ENCODE measurements at places on chromosomes 4 and X.

- no peak for DNase-seq
Observed at GRCh38 chrX:71168134-71168533, 23.5 kb downstream of the NLGN3 start.

DNA sequence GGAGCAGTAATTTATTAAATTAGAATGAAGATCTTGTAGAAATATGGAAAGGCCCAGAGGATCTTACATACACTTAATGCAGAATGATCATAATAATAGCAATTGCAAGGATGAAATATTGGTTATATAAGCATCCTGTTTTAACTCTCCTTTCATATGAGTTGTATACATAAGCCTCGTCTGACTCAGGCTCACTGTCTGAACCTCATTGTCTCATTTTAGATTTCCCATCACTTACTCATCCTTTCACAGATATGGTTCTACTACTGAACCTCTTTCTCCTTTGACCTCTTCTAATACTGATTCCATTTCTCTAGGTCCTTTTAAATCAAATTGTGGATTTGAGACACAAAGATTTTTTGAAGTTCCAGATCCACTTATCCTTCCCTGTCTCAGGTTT lies 277.3 kb upstream of the TRPC5 start:
- no peak for DNase-seq

GRCh38 chr4:1939664-1940509 lies 68.7 kb downstream of the NSD2 start:
- DNase-seq, result peak; percentile 55

DNA sequence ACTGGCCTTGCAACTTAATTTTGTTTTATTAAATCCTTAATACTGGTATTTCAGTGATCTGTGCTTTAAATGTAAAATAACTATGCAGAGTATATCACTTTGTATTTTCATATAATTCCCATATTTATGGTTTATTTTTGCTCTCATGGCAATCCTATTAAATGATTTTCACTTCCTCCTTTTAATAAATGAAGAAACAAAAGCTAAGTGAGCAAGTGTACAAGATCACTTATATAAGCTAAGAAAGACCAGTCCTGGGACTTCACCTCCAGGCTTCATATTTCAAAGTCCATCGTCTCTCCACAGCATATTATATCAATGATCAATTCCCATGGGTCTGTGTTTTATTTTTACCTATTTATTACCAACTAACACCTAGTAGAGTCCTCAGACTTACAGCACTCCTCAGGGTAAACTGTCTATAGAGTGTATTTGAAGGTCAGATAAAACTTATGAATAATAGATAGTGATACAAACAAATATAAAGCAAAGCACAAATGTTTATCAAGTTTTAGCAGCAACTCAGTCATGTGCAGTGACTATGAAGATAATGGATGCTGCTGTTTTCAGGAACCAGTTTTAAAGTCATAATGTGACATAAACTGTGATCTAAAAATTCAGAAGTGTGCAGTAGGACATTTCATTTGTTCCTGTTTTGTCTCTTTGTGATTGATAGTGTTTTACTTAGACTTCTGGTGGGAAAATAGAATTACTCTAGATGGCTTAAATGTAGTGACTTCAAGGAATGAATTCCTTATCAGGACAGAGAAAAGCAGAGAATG lies 56.8 kb downstream of the ARHGAP24 start:
- no peak for DNase-seq

GRCh38 chrX:110851780-110852179 lies 56.2 kb upstream of the CHRDL1 start:
- DNase-seq, result peak; percentile 7

GRCh38 chrX:54926978-54927377 lies 6.4 kb downstream of the TRO start:
- DNase-seq, result no peak

DNA sequence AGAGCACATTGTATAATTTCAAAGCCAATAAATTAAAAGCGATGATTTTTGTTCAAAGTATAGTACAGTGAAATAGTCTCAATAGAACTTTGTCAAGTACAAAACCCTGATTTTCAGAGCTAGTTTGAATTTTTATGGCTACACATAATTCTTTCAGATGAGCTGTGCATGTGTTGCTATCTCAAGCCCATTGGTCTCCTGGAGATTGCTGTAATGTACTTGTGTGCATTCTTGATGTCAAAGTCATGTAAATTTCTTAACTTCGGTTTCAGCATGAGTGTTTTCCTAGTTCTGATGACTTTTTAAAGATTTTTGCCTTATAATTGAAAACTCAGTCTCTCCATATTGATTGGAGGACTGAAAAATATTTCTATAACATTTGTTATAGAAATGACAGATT lies 200.8 kb downstream of the CEP135 start:
- DNase-seq, result no peak

DNA sequence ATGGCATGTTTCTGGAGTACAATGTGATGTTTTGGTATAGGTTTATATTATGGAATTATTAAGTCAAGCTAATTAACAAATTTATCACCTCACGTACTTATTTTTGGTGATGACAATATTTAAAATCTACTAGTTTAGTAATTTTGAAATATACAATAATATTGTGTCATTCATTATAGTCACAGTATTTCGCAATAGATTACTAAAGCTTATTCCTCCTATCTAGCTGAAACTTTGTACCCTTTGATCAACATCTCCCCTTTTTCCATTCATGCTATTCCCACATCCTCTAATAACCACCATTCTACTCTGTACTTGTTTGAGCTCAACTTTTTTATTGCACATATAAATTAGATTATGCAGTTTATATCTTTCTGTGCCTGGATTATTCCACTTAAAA lies 164.8 kb upstream of the SPANXN4 start:
- no peak for DNase-seq

GRCh38 chrX:132615391-132616131 lies 126.7 kb upstream of the MBNL3 start:
- DNase-seq, result peak; percentile 11

- DNase-seq, result no peak
Observed at GRCh38 chr4:121785479-121785878, 15.6 kb upstream of the EXOSC9 start.

DNA sequence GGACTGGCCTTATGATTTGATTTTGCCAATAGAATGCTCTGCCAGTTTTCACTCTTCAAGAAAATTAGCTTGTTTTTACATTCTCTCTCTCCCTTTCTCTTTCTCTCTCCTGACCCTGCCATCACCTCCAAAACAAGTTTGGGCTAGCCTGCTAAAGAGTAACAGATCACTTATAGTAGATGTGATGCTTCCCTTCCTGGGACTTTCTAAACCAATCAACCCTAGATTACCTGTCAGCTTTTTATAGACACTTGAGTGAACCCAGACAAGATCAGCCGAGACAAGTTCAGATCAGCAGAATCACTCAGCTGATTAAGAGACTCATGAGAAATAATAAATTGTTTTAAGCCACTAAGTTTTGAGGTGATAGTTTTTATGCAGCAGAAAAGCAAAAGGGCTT lies 521.2 kb downstream of the ANKRD50 start:
- no peak for DNase-seq

DNA sequence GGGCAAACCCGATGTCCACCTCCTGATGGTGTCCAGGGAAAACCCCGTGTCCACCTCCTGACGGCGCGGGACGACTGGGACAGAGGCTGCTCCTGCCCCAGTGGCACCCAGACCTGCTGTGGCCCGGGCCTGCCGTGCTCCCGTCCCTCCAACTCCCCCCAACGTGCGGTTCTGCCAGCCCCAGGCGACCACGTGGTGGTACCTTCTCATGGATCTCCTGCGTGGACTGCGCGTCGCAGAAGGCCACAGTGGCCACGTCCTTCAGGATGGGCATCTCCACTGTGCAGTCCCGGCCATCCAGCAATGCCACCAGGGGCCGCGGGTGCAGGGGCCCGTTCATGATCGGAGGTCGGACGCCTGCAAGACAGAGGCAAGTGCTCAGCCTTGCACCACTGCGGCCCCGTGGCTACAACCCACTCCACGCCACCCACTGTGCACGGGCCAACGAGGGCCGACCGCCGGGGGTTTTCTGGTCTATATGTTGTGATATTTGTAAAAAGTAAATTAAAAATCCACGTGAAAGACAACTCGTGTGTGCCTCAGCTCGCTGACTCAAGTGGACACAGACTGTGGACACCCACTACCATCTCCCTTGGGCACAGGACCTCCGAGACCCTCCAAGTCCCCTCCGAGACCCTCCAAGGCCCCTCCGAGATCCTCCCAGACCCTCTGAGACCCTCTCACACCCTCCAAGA lies 10.8 kb downstream of the CTBP1 start:
- no peak for DNase-seq

- DNase-seq, result no peak
Observed at GRCh38 chr4:142960867-142961644, 115.0 kb upstream of the INPP4B start.

- DNase-seq, result no peak
Observed at GRCh38 chr4:129223945-129224344, 128.0 kb downstream of the C4orf33 start.

GRCh38 chrX:153547195-153547594 lies 29.8 kb downstream of the ATP2B3 start:
- DNase-seq, result no peak

GRCh38 chrX:105228602-105229001 lies 8.1 kb upstream of the TEX13A start:
- DNase-seq, result no peak

DNA sequence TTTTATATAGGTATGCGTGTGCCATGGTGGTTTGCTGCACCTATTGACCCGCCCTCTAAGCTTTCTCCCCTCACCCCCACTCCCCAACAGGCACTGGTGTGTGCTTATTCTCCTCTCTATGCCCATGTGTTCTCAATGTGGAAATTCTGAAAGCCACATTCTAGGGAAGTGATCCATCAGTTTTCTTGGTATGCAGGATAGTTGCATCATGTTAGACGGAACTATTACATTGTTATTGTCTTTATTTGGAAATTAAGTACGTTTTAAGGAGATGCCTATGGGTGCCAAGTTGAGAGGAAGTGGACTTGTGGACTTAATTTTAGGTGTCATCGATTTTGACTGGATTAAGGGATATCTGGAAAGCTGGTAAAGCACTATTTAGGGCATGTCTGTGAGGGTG lies 204.6 kb downstream of the RBM46 start:
- DNase-seq, result no peak

- DNase-seq, result no peak
Observed at GRCh38 chr4:149835280-149835679, 19.6 kb upstream of the IQCM start.

DNA sequence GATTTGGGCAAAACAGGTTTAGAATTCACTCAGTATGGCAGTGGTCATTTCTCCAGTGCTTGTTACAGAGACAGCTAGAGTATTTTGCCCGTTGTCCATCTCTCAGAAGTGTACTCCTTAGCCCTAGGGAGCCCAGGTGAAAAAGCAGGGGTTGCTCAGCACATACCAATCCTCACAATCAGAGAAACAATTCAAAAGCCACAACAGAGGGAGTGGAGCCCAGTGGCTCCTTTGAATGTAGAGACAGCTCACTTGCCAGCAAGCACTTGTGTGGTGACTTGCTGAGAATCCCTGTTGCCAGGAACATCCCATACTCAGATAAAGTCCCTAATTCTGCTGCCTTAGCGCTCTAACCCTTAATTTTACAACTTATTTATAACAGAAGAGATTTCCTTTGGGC lies 1488.3 kb downstream of the RPA4 start:
- DNase-seq, result no peak

- DNase-seq, result no peak
Observed at GRCh38 chrX:103540145-103540544, 20.9 kb upstream of the RAB40A start.

- no peak for DNase-seq
Observed at GRCh38 chr4:176479767-176480166, 160.0 kb downstream of the SPCS3 start.

- no peak for DNase-seq
Observed at GRCh38 chr4:94507281-94507680, 55.5 kb downstream of the PDLIM5 start.

GRCh38 chrX:42948723-42949657 lies 171.0 kb upstream of the PPP1R2C start:
- DNase-seq, result no peak

DNA sequence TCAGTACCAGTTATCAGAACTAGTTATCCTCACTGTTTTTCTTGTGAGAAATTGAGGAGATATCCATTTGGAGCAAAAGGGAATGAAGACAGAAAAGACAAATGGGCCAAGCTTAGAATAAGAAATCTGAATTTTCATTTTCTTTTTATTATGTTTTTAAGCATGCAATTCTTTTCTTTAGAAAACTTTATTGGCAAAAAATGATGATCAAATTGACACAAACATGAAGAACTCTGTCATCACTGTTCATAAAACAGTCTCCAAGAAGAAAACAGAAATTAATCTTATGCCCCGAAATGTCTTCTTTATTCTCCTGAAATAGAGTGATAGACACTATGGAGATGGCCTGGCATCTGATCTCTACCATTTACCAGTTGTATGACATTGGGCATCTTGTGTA lies 139.0 kb downstream of the ARHGAP24 start:
- DNase-seq, result no peak

GRCh38 chr4:3192827-3193226 lies 56.1 kb upstream of the MSANTD1 start:
- no peak for DNase-seq

DNA sequence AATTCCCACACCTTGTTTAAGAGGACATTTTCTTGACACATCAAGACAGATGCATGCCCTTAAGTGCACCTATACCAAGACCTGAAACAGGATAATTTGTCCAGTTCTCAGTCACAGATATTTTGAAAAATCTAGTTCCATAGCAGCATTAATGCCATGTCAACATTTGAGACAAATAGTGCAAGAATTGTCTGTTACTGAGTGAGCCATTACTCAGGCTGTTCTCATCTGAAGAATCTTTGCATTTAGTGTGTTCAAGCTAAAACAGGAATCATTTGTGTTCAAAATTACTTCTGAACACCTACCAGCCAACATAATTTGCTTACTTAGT lies 354.9 kb downstream of the KCNIP4 start:
- DNase-seq, result no peak

DNA sequence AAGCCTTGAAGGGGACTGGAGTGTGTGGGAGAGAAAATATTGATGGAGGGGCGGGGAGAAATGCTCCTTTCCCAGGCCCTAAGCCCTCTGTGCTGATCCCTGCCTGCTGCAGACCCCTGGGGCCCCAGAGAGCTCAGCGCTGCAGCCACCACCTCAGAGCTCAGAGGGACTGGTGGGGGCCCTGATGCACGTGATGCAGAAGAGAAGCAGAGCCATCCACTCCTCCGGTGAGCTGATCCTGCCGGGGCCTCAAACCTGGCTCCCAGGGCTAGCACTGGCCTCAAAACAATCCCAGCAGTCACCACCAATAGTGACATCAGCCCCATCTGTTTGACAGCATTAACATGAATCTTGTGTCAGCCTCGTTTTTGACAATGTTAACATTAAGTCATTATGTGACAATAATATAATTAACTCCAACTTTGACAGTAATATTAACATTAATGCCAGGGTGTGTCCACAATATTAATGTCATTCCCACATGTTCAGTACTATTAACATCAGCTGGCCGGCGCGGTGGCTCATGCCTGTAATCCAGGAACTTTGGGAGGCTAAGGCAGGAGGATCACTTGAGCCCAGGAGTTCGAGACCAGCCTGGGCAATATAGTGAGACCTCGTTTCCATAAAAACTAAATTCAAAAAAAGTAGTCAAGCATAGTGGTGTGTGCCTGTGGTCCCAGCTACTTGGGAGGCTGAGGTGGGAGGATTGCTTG lies 5.8 kb downstream of the WAS start:
- no peak for DNase-seq

Measured in H54 (cell line).